Mesothelial cell of epicardium (in vitro differentiated cells): ENCODE measurements at places on chromosomes 4 and X. TPM values are rescaled to one million over a fixed set of nuclear protein-coding genes. Genes with fewer than 3 reads are reported as not detected.

- no peak for DNase-seq
- no peaks in the 10 kb centered on the region for H3K36me3 ChIP-seq
- H3K27me3 ChIP-seq: no peaks in the 10 kb centered on the region
- no peak overlapping the region for H3K4me3 ChIP-seq
- H3K27ac ChIP-seq: no peak overlapping the region
Measured at GRCh38 chr4:41305476-41305875, 48.7 kb downstream of the UCHL1 start.

- H3K4me3 ChIP-seq: no peak overlapping the region
- H3K27me3 ChIP-seq: no peaks in the 10 kb centered on the region
- H3K27ac ChIP-seq: peak overlapping the region; percentile 62
Measured at GRCh38 chr4:89298155-89298554, 9.4 kb downstream of the GPRIN3 start.

DNA sequence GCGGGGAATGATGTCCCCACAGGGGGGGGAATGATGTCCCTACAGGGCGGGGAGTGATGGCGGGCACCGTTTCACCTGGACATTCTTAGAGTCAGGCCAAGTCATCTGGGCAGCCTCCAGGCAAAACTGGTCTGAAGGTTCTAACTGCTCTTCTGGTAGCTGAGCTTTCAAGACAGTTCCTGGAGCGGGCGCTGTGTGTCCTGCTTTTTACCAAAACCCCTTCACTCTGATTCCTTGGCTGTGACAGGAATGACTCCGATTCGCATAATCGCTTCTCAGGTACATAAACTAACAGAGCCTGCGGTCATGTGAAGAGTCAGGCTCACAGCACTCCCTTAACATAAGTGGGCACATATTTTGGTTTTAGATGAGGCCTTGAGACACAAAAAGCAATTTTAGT, 836.0 kb downstream of the TRIML1 start:
- no peaks in the 10 kb centered on the region for H3K36me3 ChIP-seq
- H3K4me1 ChIP-seq: peaks cover 13% of the 10 kb centered on the region

Gene SLITRK2
- total RNA-seq: 0.85 to 1.2 TPM (median 0.95 TPM) in 3 replicates

Gene PAGE1
- not detected in 3 replicates for total RNA-seq

Gene NPY2R
- 0.09 TPM in 1 of 3 replicates, not detected in the others for total RNA-seq

DNA sequence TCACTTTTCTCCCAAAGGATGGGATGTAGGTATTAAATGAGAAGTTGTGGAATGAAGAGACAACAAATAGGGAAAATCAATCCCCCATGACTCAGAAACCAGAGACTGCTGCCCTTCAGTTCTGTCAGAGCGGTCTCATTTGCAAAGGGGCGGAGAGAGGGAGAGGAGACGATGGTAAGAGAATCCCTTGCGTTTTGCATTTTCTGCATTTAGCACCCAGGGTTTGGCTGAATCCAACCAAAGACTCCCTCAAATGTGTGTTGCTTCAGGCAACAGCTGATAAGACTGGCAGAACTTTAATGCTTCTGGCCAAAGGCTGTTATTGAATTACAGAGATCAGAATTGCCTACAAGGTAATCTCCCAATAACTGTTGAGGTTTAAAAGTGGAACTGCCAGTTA, 230.2 kb downstream of the EVC2 start:
- H3K27me3 ChIP-seq: no peaks in the 10 kb centered on the region
- H3K4me1 ChIP-seq: no peaks in the 10 kb centered on the region
- H3K27ac ChIP-seq: no peak overlapping the region
- H3K4me3 ChIP-seq: no peak overlapping the region
- no peak for DNase-seq

Gene XAGE1B
- total RNA-seq: not detected in 3 replicates

GRCh38 chrX:130716781-130717413, 186.1 kb downstream of the ENOX2 start:
- no peak overlapping the region for H3K27ac ChIP-seq
- DNase-seq: no peak
- no peak overlapping the region for H3K4me3 ChIP-seq
- H3K4me1 ChIP-seq: peaks cover 1% of the 10 kb centered on the region

Gene SSX7
- not detected in 3 replicates for total RNA-seq

GRCh38 chr4:129110931-129111330, 15.0 kb downstream of the C4orf33 start:
- H3K4me1 ChIP-seq: no peaks in the 10 kb centered on the region
- H3K4me3 ChIP-seq: no peak overlapping the region
- no peak overlapping the region for H3K27ac ChIP-seq
- no peak for DNase-seq
- no peaks in the 10 kb centered on the region for H3K27me3 ChIP-seq

DNA sequence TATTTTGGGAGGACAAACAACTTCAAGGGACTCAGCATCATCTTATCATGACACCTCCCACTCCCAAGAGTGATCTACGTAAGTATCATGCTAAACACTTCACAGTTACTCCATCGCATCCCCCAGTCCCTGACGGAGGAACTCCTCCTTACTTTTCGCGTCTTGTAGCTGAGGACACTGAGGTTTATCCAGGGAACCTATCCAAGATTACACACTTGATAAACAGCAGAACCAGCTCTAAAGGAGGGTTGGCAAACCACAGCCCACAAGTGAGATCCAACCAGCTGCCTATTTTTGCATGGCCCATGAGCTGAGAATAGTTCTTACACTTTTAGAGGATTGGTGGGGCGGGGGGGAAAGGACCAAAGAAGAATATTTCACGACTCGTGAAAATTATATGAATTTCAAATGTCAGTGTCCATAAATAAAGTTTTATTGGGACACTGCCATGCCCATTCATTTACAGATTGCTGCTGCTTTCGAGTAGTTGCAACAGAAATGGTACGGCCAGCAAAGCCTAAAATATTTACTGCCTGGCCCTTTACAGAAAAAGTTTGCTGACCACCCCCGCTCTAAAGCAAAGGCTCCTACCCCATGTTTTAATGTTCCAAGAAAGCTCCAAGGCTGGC, 47.8 kb downstream of the SEPSECS start:
- H3K4me1 ChIP-seq: no peaks in the 10 kb centered on the region
- DNase-seq: no peak
- H3K4me3 ChIP-seq: no peak overlapping the region

DNA sequence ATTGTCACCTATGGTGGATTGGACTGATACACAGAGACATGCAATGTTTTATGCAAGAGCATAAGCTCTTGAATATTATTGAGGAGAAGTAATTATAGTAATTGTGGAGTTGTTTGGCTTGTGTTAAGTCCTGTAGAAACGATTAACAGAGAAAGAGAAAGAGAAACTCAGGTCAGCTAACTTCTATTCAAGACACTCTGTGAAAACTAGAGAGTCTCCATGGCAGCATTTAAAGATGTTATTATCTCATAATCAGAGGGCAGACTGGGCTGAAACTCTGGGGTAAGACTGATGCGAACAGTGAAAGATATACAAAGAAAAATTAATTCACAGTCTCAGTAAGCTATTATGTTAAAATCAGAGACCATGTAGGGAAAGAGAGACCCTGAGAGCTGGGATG, 625.7 kb downstream of the FAT4 start:
- no peaks in the 10 kb centered on the region for H3K27me3 ChIP-seq
- no peak overlapping the region for H3K27ac ChIP-seq
- no peak for DNase-seq
- no peaks in the 10 kb centered on the region for H3K36me3 ChIP-seq
- H3K4me3 ChIP-seq: no peak overlapping the region

DNA sequence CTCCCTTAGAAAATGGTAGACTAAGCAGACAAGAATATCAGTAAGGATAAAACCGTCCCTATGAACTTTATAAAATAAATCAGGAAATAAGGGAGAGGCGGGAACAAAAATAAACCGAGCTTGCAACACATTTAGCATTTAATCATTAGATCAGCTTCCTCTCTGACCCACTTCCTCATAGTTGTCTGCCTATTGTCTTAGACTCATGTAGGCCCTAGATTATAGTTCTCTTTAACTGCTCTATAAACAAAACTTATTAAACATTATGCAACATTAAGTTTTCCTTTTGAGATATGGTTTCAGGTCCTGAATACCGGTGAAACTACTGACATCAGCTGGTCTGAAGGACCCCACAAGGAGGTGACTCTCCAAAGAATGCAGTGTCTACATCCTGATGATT, 15.8 kb upstream of the SRD5A3 start:
- DNase-seq: no peak
- H3K27ac ChIP-seq: no peak overlapping the region
- no peak overlapping the region for H3K4me3 ChIP-seq
- no peaks in the 10 kb centered on the region for H3K4me1 ChIP-seq

Gene SYP
- 0.27 to 0.33 TPM (median 0.32 TPM) in 3 replicates for total RNA-seq

GRCh38 chr4:142021761-142022160, 385.4 kb downstream of the IL15 start:
- no peak for DNase-seq
- H3K36me3 ChIP-seq: peaks cover 5% of the 10 kb centered on the region
- H3K4me1 ChIP-seq: peaks cover 7% of the 10 kb centered on the region
- H3K27ac ChIP-seq: no peak overlapping the region
- H3K4me3 ChIP-seq: no peak overlapping the region

DNA sequence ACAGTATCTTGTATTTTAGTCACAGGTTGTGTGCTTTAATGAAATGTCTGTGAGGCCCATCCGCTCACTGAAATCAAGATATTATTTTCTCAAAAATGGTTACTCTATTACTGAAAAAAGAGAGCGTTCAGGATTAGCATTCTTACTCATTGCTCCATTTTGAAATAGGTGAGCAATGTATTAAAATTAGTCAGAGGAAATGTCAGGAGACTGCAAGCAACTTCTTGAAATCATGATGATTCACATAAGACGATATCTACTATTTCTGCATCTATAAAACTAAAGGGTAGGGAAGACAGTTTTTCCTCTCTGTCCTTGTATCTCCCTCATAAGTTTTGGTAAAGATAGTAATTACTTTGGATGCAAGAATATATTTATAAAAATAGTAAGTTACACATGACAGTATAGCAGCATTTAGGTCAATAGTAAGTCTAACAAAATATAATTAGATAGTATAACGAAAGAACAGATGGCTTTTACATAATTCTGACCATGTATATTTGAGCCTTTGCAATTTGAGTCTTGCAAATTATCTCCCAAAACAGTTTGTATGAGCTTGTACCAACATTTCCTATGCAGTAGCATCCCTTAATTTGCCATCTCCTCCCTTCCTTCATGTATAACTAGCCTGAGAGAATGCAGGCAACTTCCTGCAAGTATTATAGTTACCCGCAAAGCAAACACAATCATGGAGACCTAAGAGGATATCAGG, 937.8 kb downstream of the PCDH7 start:
- no peaks in the 10 kb centered on the region for H3K27me3 ChIP-seq
- no peak overlapping the region for H3K27ac ChIP-seq
- no peak for DNase-seq
- H3K4me3 ChIP-seq: no peak overlapping the region
- no peaks in the 10 kb centered on the region for H3K36me3 ChIP-seq
- no peaks in the 10 kb centered on the region for H3K4me1 ChIP-seq

Gene GUCY1B1
- 17.1 to 18.6 TPM (median 17.4 TPM) in 3 replicates for total RNA-seq

Gene FRG2
- total RNA-seq: not detected in 3 replicates

- no peak for DNase-seq
- H3K36me3 ChIP-seq: peaks cover 14% of the 10 kb centered on the region
- no peak overlapping the region for H3K4me3 ChIP-seq
- no peaks in the 10 kb centered on the region for H3K4me1 ChIP-seq
- no peaks in the 10 kb centered on the region for H3K27me3 ChIP-seq
Measured at GRCh38 chr4:53175640-53176039, 190.2 kb downstream of the SCFD2 start.

Gene TRIM75
- not detected in 3 replicates for total RNA-seq

Gene SSX3
- total RNA-seq: not detected in 3 replicates

DNA sequence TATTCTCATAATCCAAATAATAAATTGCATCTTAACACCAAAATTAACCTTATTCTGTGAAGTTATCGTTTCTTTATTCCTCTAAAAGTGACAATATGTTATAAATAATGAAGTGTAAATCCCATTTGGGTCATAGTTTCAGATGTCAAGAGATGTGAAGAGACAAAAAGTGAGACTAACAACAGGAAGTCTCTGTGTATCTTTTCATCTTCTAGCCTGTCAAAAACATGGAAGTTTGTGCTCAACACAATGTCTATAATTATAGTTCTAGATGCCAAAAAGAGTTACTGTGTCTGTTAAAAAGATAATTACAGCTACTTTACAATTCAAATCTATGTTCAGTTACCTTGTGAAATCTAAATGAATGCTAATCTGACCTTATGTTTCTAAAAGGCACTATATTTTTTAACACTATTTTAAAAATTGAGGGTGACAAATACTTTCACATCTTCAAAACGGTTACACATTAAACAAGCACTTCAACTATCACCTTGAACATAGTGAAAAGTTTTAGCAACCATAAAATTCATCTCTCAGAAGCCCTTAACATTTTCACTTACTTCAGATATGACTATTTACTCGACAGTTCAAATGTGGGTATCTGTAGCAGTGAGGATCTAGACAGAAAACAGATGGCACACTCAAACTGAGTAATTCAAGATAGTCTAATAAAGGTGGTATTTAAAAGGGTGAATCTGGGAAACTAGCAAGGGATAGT, 509.8 kb downstream of the ARAP2 start:
- no peak overlapping the region for H3K27ac ChIP-seq
- no peaks in the 10 kb centered on the region for H3K27me3 ChIP-seq
- no peak overlapping the region for H3K4me3 ChIP-seq
- H3K36me3 ChIP-seq: no peaks in the 10 kb centered on the region

Gene DCAF12L2
- 1.6 to 1.7 TPM (median 1.7 TPM) in 3 replicates for total RNA-seq

GRCh38 chr4:148057984-148058859, 326.3 kb downstream of the ARHGAP10 start:
- peaks cover 30% of the 10 kb centered on the region for H3K4me1 ChIP-seq
- H3K27me3 ChIP-seq: no peaks in the 10 kb centered on the region
- DNase-seq: no peak
- H3K36me3 ChIP-seq: peaks cover 3% of the 10 kb centered on the region

- no peak overlapping the region for H3K4me3 ChIP-seq
- DNase-seq: no peak
- H3K36me3 ChIP-seq: peaks cover 9% of the 10 kb centered on the region
- no peak overlapping the region for H3K27ac ChIP-seq
- peaks cover 2% of the 10 kb centered on the region for H3K27me3 ChIP-seq
Measured at GRCh38 chr4:47829438-47829837, 8.4 kb downstream of the CORIN start.

DNA sequence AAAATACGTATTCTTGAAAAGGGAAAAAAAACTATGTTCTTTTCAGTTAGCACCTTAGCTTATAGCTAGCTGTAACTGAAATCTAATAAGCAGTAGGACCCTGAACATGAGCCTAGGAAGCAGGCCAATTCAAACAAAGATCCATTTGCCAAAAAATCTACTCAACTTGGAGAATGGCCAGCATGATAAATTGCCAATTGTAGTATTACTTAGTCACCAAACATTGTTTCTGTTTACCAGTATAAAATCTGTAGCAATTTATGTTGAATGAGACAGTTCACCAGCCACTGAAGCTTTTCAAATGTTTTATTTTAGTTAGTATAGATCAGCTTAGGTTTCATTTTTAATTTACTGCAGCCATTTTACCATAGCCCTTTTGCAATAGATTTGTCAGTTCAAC, 323.6 kb upstream of the DIPK2B start:
- no peaks in the 10 kb centered on the region for H3K36me3 ChIP-seq
- DNase-seq: no peak
- H3K27me3 ChIP-seq: no peaks in the 10 kb centered on the region
- no peak overlapping the region for H3K27ac ChIP-seq
- H3K4me1 ChIP-seq: no peaks in the 10 kb centered on the region
- no peak overlapping the region for H3K4me3 ChIP-seq

GRCh38 chrX:132090403-132091159, 37.2 kb downstream of the FRMD7 start:
- H3K27ac ChIP-seq: no peak overlapping the region
- no peaks in the 10 kb centered on the region for H3K27me3 ChIP-seq
- H3K4me3 ChIP-seq: no peak overlapping the region
- H3K36me3 ChIP-seq: no peaks in the 10 kb centered on the region
- H3K4me1 ChIP-seq: peaks cover 28% of the 10 kb centered on the region

GRCh38 chr4:69838977-69839376, 21.0 kb downstream of the SULT1E1 start:
- H3K36me3 ChIP-seq: peaks cover 4% of the 10 kb centered on the region
- no peaks in the 10 kb centered on the region for H3K27me3 ChIP-seq
- H3K4me1 ChIP-seq: peaks cover 7% of the 10 kb centered on the region
- DNase-seq: no peak
- no peak overlapping the region for H3K4me3 ChIP-seq
